ENCODE measurements at places on chromosomes 4 and X. TPM values are rescaled to one million over a fixed set of nuclear protein-coding genes. Genes with fewer than 3 reads are reported as not detected.

FRMD7 gene
- total RNA-seq, result not detected

DIPK2B gene
- total RNA-seq, result not detected

FNIP2 gene
- 24.6 TPM for total RNA-seq

SASH3 gene
- not detected for total RNA-seq

SATL1 gene
- total RNA-seq, result not detected

ADRA2C gene
- total RNA-seq, result 0.28 TPM

HSFX4 gene
- not detected for total RNA-seq

PCDH10 gene
- total RNA-seq, result 0.90 TPM

GPR143 gene
- not detected for total RNA-seq

SOX3 gene
- not detected for total RNA-seq

FABP2 gene
- not detected for total RNA-seq

HEPH gene
- total RNA-seq, result 23.5 TPM

CYSLTR1 gene
- not detected for total RNA-seq

FHDC1 gene
- under 0.01 TPM for total RNA-seq

CENPC gene
- 6.6 TPM for total RNA-seq

SCD5 gene
- total RNA-seq, result 17.2 TPM

ASB11 gene
- total RNA-seq, result not detected

SPOCK3 gene
- total RNA-seq, result not detected

JCHAIN gene
- 0.83 TPM for total RNA-seq

UGT2A1 gene
- not detected for total RNA-seq

CSAG3 gene
- total RNA-seq, result not detected

NLGN4X gene
- not detected for total RNA-seq

FAAH2 gene
- not detected for total RNA-seq

ABRAXAS1 gene
- total RNA-seq, result 12.2 TPM

GPR78 gene
- under 0.01 TPM for total RNA-seq

HTRA3 gene
- total RNA-seq, result 1.1 TPM
